Hindlimb muscle (tissue), 1 donor: ENCODE measurements at places on chromosomes 11 and 22.

DNA sequence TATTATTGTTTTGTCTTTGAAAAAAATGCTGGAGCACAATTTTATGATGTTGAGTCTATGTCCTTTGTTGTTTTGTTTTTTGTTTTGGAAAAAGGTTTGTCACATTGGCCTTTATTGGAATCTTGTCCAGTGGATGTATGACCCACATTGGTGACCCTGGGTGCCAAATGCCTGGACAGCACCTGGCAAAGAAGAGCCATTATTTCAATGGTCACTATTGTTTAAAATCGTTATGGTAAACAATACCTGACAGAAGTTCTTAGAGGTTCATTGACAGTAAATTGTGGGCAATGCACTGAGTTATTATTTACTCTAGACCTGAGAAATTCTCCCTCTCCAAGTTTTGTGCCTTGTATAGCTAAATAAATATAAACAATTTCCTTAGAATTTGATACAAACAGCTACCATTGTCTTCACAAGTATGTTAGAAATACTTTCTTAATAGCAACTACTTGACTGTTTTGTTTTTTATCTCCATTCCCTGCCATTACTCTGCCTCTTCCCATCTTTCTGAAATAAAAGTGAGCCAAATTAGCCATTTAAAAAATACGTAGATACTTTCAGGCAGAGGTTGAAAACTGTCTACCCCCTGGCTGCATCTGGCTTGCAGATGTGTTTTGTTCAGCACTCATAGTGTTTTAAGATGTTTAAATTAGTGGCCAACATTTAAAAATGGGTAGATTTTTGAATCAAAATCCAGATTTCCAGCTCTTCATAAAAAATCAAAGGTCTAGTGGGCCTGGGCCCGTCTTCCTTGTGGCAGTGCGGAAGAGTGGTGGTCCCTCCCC, 39.9 kb downstream of the BMAL1 start:
- no peak for DNase-seq

DNA sequence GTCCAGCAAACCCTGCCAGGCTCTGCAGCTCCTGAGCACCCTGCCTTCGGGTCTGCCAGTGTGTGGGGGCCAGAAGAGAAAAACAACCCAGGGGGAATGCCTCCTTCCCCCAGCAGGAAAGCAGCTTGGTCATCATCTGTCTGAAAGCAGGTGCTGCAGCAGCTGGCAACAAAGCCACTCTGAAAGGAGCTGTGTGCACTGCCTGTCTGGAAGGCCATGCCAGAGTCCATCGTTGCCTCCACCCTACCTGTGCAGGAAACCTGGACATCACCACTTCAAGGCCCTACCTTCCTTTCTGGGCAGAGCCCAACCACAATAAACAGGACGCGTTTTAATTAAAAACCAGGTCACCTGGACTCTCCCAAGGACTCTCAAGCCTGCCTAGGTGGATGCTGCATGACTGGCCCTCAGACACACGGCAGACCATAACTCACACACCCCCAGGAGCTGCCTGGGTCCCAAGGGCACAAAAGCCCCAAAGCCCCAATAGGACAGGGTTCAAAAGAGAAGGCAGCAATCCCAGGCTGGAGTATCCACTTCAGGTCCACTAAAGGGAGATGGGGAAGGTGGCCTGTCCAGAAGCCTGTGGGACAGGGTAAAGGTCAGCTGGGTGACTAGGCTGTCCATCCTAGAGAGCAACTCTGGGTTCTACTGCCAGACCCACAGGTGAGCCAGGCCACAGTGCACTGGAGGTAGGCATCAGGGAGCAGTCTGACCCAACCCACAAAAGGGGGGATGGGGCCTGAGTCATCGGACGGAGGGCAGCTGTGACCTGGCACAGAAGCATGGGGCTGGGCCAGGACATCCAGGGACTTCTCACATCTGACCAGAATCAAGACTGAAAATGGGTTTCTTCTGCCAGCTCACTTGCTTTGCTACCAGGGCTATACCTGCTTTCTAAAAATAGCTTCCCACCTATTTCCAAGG, 6.1 kb downstream of the GNB1L start:
- DNase-seq = no peak

DNA sequence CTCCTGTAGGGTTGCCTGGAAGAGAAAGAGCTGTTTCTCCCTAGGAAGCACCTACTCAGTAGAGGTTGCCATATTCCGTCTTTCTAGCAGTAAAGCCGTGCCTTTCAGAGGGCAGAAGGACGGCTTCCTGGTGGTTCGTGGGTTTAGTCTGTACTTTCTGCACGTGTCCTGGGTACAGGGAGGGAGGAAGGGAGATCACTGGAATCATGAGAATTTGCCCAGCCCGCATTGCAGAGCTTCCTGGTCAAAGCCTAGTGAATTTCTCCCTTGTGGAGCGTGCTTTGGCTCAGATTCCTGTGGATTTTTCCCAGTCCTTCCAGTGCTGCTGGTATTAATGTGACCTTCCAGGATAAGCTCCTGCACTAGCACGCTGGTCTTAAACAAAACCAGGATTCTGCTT, 44.9 kb downstream of the GRAMD1B start:
- no peak for DNase-seq

DNA sequence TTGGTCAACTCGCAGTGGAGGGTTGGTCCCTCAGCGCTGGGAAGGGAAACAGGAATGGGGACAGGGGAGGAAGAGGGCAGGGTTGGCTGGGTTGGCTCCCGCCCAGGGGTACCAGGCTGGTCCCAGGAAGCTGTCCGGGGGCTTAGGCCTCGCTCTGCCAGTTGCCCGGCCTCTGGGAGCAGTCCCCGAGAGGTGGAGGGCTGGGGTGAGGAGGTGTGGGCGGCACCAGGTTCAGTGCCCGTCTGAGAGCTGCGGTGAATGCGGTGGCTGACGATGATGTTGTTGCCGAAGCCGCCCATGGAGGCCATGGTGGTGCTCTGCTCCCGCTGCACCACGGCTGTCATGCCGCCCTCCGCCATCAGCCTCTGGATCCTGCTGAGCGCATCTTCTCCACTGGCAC, 6.0 kb upstream of the CHRM4 start:
- DNase-seq = no peak

- DNase-seq = peak; percentile 88
Observed at GRCh38 chr11:46272816-46273427, 4.5 kb upstream of the CREB3L1 start.

- no peak for DNase-seq
Observed at GRCh38 chr11:97963528-97964331, 1057.0 kb upstream of the CNTN5 start.

DNA sequence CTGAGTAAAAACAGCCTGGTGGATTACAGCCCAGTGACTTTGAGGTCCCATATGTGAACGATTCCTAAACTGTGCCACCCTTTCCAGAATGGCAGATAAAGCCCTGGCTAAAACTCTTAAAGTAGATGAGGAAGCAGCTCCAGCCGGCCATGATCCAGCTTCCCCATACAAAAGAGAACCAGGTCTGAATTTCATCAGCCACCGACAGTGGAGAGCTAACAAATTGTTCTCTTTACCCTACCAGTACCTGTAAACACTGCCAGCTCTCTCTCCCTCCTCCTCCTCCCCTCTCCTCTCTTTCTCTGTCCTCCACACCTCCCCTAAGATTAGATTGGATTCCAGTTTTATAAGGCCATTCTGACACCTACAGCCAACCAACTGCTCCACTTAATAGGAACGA, 176.9 kb downstream of the DSCAML1 start:
- no peak for DNase-seq

GRCh38 chr22:41891407-41891806, 23.5 kb downstream of the SHISA8 start:
- DNase-seq = no peak

DNA sequence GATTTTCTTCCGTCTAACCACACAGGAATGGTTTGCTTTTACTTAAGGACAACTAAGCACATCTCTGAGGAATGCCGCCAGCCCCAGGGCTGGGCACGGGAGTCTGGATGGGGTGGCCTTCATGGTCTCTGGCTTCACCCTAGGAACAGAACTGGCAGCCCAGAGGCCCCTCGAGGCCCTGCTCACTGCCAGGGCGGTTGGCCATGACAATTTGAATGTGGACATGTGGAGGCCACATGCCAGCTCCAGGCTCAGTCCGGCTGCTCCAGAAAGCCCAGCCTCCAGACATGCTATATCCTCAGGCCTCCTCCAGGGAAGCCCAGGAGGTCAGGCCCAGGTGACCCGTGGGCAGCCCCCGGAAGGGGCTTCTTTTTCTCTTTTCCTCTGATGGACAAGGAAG, 84.0 kb upstream of the FGF3 start:
- no peak for DNase-seq

GRCh38 chr11:120835601-120836228, 188.2 kb upstream of the TBCEL start:
- no peak for DNase-seq

DNA sequence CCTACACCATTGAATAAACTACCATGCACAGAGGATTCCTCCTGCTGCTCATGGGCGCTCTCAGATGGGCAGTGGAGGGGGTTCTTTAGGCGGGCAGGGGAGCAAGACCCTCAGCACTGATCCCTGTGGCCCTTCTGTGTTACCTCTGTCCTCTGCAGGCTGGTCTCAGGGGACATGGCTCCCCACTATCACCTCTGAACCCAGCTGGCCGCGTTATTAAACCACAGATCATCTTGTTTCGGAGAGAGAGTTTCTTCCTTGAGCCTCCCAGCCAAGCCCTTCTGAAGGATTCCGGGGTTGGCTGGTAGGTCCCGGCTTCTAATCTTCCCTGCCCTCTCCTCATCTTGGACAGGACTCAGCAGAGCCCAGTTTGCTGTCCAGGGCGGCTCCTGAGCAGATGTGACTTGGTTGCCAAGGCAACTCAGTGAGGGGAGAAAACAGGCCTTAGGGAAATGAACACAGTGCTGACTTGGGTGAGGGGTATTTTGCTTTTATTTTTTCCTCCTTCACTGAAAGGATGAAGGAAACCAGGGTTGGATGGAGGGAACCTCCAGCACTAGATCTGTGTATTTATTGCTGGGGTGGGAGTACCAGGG, 13.3 kb downstream of the APOL3 start:
- DNase-seq = no peak

DNA sequence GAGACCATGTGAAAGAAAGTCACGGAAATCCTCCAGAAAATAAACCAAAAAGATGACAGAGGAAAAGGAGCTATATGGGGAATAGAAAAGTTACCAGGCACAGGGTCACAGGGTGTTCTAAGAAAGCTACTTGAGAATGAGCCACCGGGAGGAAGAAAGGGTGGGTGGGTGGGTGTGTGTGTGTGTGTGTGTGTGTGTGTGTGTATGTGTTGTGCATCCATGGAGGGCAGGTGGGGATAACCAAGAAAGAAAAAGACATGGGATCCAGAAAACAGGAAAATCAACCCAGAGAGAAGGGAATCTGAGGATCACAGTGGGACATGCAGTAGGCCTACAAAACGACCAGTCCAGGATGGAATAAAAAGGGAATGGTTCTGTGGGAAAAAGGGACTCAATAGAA, 3.7 kb downstream of the APOL2 start:
- DNase-seq = no peak

GRCh38 chr11:65911682-65912568, 6.9 kb downstream of the C11orf68 start:
- DNase-seq = peak; percentile 49

DNA sequence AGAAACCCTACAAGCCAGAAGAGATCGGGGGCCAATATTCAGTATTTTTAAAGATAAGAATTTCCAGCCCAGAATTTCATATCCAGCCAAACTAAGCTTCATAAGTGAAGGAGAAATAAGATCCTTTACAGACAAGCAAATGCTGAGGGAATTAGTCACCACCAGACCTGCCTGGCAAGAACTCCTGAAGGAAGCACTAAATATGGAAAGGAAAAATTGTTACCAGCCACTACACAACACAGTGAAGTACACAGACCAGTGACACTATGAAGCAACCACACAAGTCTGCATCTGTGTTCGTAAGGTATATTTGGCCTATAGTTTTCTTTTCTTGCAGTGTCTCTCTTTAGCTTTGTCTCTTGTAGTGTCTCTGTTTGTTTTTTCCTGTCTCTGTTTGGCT, 29.0 kb downstream of the TMEM225 start:
- DNase-seq = no peak

GRCh38 chr11:134013518-134013917, 55.4 kb upstream of the JAM3 start:
- no peak for DNase-seq

GRCh38 chr11:101438126-101438525, 145.7 kb downstream of the TRPC6 start:
- no peak for DNase-seq

- no peak for DNase-seq
Observed at GRCh38 chr22:48957311-48957986, 870.2 kb downstream of the BRD1 start.

GRCh38 chr11:64122411-64123410, 43.2 kb downstream of the MACROD1 start:
- DNase-seq = peak; percentile 51

DNA sequence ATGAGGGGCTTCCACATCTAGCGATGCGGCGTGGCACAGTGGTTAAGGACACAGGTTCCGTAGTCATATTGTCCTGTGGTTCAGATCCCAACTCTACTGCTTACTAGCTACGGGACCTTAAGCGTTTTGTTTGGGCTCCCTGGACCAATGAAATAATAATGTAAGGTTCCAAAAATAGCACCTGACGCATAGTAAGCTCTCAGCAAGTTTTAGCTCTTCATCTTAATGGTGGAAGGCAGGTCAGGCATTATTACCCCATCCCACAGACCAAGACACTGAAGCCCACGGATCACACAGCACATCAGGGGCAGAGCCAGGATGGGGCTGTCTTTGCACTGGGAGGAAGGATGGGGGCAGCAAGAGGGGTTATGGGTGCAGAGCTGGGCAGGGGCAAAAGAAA, 13.0 kb downstream of the DNAJB13 start:
- no peak for DNase-seq

DNA sequence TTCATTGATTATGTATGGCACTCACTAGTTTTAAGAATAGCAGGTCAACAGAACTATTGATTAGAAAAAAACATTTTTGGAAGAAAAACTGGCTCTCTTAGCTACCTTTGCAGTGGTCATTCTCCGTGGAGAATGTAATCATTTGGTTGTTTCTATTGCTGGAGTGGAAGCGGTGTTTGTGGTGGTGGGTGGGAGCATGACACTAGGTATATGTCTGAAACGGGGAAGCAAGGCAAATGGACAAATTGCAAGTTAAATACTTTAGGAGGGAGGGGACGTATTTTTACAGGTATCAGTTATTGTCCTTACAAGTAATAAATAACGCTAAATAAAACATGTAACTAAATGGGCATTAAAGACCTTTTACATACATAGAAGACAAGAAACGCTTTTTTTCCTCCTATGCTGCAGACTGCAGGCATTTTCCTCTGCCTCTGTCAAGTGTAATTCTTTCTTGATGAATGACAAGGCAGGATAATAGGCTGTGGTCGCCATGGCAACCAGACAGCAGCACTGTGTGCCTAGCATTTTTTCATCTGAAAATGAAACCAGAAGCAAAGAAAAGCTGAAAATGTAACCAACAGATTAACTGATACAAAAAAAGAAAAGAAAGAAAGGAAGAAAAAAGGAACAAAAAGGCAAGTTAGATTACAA, 46.2 kb downstream of the BLID start:
- DNase-seq = peak; percentile 70

- no peak for DNase-seq
Observed at GRCh38 chr11:65528819-65529350, 4.0 kb downstream of the SCYL1 start.

DNA sequence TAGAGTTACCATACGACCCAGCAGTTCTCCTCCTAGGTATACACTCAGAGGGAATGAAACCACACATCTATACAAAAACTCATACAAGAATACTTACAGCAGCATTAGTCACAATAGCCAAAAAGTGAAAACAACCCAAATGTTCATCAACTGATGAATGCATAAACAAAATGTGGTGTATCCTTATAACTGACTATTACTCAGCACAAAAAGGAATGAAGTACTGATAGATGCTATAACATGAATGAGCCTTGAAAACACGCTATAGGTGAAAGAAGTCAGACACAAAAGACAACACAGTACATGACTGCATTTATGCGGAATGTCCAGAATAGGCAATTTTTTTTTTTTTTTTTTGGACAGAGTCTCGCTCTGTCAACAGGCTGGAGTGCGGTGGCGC, 23.1 kb downstream of the NCAPD3 start:
- no peak for DNase-seq
